Muscle of arm (tissue), 14 donors: ENCODE measurements at places on chromosomes 5 and 9.
A peak's percentile ranks its signal among the peaks of the same experiment; 100 is the strongest.

DNA sequence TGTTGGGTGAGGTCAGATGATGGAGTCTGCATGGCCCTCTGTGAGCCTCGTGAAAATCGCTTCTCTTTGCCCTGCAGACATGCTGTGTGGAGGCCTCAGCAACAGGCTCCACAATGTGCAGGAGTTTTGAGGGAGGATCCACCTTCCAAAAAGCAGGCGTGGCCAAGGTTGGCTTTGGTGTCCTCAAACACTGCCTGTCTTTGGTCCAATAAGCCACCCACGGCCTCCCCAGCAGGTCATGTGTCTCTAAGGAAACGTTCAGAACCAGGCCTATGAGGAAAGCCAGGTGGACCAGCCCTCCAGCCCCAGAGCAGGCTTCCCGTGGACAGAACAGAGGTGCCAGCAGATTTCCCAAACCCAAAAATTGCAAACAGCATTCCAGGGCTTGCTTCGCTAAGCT, 340.7 kb upstream of the IRX2 start:
- DNase-seq: no peak

DNA sequence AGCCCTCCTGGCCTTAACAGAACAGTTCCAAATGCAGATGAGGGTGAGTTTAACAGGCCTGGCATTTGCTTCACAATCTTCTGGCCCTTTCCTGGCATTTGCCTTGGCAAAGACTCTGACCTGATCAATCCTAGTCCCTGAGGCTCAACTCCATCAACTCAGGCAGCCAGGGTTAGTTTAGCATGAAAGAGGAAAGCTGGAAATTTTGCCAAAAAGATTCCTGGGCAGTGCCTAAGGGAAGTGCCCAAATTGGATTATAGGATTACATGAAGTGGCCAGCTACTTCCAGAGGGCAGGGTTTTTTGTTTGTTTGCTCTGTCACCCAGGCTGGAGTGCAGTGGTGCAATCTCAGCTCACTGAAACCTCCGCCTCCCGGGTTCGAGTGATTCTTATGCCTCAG, 36.8 kb downstream of the PCDHAC2 start:
- no peak for DNase-seq

DNA sequence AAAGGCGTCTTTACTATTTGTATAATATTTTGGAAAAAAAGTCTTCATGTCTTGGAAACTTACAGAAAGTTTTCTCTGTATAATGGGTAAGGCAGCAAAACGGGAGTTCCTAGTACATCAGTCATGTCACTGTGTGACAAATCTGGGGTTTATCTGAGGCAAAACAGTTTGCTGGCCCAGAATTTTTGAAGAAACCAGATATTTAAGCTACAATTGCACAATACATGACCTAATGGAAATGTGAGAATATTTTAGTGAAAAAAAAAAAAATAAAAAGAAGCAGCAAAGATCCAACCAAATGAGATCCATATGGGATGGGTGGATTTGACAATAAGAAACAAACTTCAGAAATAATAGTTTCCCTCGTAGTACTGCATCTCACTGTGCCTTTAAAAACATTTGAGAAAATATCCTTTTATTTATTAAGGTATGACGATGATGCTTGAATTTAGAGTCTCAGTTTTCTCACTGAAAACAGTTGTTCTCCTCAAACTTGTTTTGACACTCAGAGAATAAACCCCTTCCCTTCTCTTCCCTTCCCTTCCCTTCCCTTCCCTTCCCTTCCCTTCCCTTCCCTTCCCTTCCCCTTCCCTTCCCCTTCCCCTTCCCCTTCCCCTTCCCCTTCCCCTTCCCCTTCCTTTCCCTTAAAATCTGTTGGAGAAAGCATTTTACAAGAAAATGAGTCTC, 180.5 kb upstream of the TUT7 start:
- peak; percentile 81 for DNase-seq

- DNase-seq: no peak
These were observed 545.8 kb upstream of the CDH10 start for GRCh38 chr5:25190521-25191000.

- DNase-seq: peak; percentile 54
These were observed 57.4 kb upstream of the ANGPTL2 start for GRCh38 chr9:127179633-127180441.
